ENCODE measurements at places on chromosomes 3 and 15.
A peak's percentile ranks its signal among the peaks of the same experiment; 100 is the strongest.

DNA sequence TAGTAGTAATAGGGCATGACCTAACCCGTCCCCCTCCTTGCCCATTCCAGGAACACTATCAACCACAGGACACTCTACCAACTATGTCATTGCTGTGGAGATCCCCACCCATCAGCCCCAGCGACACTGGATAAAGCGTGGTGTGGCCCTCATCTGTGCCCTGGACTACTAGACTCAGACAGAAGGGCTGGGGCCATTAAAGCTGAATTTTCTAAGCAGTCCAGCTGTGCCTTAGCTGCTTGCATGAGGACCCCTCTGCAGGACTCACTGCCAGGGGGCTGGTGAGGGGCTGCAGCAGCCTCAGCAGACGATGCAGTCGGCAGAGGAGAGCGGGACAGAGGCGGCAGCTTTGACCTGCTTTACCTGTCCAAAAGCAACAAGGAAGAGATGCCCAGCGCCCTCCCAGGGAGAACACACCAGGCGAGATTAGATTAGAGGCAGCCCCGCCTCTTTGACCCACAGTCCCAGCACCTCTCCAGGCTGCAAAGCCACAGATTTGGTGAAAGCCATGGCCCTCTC is 44.6 kb downstream of the SEMA3G start:
- no peak for DNase-seq

DNA sequence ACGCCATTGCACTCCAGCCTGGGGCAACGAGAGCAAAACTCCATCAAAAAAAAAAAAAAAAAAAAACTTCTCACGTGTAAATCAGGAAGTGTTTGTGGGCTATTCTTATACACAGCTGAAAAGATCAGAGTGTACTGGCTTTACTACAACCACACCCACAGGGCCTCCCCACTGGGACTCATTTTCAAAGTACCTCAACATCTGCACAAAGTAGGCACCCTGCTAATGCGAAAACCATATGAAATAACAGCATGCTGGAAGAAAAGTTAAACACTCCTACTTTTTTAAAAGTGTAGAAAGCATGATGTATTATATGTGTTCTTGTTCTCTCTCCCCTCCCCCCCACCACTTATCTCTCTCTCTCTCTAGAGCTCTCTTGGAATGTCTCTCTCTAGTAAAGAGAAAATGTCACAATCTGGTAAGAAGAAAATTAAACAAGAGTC is 11.1 kb downstream of the UACA start:
- DNase-seq = no peak

DNA sequence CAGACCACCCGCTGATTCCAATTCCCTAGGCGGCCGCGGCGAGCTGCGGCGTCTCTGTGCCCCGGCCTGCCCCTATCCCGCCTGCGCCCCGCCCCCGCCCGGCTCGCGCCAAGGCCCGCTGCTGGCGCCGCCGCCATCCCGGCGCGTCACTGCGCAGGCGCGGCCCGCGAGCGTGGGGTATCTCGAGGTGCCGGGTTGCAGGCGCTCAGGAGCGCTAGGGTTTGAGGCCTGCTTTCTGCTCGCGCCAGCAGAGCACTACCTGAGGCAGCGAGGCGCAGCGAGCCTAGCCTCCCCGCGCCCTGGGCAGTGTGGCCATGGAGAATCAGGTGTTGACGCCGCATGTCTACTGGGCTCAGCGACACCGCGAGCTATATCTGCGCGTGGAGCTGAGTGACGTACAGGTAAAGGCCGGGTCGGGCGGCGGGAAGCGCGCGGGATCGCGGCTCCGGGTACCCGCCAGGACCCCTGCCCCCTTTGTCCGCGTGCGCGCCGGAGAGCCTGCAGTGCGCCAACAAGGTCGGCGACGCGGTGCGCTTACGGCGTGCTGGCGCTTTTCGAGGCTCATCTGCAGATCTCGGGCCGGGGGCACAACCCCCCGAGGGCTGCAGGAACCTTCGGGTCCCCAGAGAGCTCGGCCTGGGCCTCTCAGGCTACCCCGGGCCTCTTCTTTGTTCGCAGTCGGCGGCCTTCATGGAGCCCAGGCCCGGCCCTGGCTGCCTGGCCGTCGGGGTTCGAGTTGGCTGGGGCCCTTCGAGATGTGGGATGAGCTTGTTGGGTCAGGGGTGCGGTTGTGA is at the start of gene HACD3:
Gene HACD3, plus strand, starts transcription at position 146 of the 794 bp plus-strand sequence. Its CDS starts 169 bp downstream, at position 315.
- DNase-seq = peak; percentile 63

DNA sequence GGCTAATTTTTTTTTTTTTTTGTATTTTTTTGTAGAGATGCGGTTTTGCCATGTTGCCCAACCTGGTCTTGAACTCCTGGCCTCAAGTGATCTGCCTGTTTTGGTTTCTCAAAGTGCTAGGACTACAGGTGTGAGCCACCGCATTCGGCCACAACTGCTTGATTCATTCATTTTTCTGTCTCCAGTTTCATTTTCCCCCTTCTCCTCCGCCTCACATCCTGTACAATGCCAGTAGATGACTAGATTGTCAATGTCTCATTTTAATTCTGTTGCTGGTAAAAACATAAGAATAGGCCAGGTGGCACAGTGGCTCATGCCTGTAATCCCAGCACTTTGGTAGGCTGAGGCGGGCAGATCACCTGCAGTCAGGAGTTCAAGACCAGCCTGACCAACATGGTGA is 12.0 kb upstream of the ZNF592 start:
- no peak for DNase-seq

GRCh38 chr15:42919308-42919707 is 1.3 kb downstream of the TTBK2 start:
- no peak for DNase-seq

GRCh38 chr15:101242160-101242998 is 9.5 kb downstream of the CHSY1 start:
- no peak for DNase-seq

- no peak for DNase-seq
These were observed 296.1 kb upstream of the TGFBR2 start for GRCh38 chr3:30309961-30310954.

DNA sequence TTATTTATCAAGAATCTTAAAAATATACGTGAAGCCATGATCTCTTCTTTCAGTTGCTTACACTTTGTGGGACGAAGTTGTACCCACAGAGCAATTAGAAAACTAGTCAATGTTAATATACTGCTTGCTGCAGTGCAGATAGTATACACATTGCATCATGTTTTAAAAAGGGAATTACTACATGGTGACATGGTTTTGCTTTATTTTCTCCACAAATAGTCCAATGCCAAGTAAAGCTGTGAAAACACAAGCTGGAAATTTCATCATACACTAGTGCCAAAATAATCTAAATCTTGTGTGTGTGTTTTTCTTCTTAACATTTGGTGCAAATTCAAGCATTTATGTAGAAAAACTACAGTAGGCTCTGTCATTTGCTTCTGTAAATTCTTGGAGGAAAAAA is 233.0 kb downstream of the EPHA3 start:
- no peak for DNase-seq

GRCh38 chr3:47901280-47901833 is 98.4 kb downstream of the DHX30 start:
- DNase-seq = no peak

DNA sequence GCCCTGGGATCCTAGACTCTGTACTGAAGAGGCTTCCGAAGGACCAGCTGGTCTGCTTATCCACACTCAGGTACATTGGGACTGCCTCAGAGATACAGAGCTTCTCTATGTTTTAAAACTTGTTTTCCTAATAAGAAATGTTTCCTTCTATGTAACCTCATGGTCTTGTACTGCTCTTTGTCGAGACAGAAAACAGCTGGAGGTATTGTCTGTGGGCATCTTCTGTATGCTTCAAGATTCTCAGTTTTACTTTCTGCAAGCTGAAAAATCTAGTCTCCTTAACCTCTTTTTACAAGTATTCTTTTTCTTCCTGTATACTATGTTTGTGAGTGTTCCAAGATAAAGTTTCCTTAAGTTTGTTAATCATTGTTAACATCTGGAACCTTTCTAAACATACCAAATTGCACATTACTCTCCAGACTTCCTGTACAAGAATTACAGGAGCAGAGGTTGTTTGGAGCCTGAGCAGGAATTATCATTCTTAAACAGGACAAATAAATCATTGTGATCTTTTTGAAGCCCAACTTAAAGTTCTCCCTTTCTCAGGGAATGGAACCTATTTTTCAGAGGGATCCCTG is 358.3 kb upstream of the CFAP20DC start:
- DNase-seq = no peak
